PC-3 (cell line): ENCODE measurements at places on chromosomes 4 and X. TPM values are rescaled to one million over a fixed set of nuclear protein-coding genes. Genes with fewer than 3 reads are reported as not detected.

GRCh38 chr4:167183036-167183435 lies 51.3 kb downstream of the SPOCK3 start:
- no peaks in the 10 kb centered on the region for H3K27me3 ChIP-seq
- no peak overlapping the region for H3K27ac ChIP-seq
- no peaks in the 10 kb centered on the region for H3K36me3 ChIP-seq
- no peak overlapping the region for H3K4me3 ChIP-seq

The ODAPH gene
- not detected in 2 replicates for total RNA-seq

GRCh38 chrX:6053141-6053540 lies 175.5 kb downstream of the NLGN4X start:
- H3K27ac ChIP-seq = no peak overlapping the region
- H3K4me1 ChIP-seq = no peaks in the 10 kb centered on the region
- no peak for DNase-seq

GRCh38 chr4:110475881-110476818 lies at the start of gene ENPEP:
Gene ENPEP (plus strand): TSS chr4:110476155. CDS start chr4:110476415, 260 bp downstream.
- DNase-seq = no peak
- H3K4me1 ChIP-seq = no peaks in the 10 kb centered on the region
- H3K4me3 ChIP-seq = no peak within 1 kb of the TSS

GRCh38 chr4:5980436-5981155 lies 37.6 kb downstream of the C4orf50 start:
- DNase-seq = no peak
- no peaks in the 10 kb centered on the region for H3K4me1 ChIP-seq
- H3K27ac ChIP-seq = no peak overlapping the region
- H3K4me3 ChIP-seq = no peak overlapping the region
- H3K36me3 ChIP-seq = no peaks in the 10 kb centered on the region

The KLB gene
- total RNA-seq = not detected in 2 replicates

- H3K4me3 ChIP-seq = no peak overlapping the region
- no peak for DNase-seq
- H3K27me3 ChIP-seq = no peaks in the 10 kb centered on the region
- H3K27ac ChIP-seq = no peak overlapping the region
- H3K36me3 ChIP-seq = no peaks in the 10 kb centered on the region
- peaks cover 9% of the 10 kb centered on the region for H3K4me1 ChIP-seq
Observed at GRCh38 chr4:78296261-78296660, 239.1 kb downstream of the FRAS1 start.

The NXF3 gene
- 0.15 and 1.2 TPM in 2 replicates for total RNA-seq

GRCh38 chr4:26141911-26142638 lies 178.7 kb upstream of the RBPJ start:
- H3K4me3 ChIP-seq = no peak overlapping the region
- H3K36me3 ChIP-seq = no peaks in the 10 kb centered on the region
- no peak overlapping the region for H3K27ac ChIP-seq
- no peaks in the 10 kb centered on the region for H3K27me3 ChIP-seq

GRCh38 chr4:89109841-89110540 lies 1.3 kb upstream of the TIGD2 start:
- peaks cover 16% of the 10 kb centered on the region for H3K4me1 ChIP-seq
- H3K36me3 ChIP-seq = 0 out of 2 replicates have a peak, but pooled peaks cover 3% of the 10 kb centered on the region
- no peak for DNase-seq
- peak overlapping the region; percentile 68 for H3K4me3 ChIP-seq

DNA sequence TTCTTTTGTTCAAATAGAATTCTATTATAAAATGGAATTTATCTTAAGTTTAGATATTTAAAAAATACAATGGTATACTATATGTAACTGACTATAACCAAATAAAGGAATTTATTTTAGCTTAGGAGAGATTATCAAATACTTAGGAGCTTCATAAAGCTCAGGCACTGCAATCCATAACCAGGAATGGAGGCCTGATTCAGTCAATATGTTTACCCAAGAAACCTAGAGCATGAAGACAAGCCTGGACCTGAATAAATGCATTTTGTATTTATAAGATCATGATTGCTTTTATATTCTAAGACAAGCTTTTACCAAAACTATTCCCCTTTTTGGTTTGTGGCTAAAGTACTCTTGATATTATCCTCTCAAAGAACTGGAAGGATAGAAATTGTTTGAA lies 742.6 kb downstream of the FAT4 start:
- no peaks in the 10 kb centered on the region for H3K27me3 ChIP-seq
- no peaks in the 10 kb centered on the region for H3K4me1 ChIP-seq
- H3K27ac ChIP-seq = no peak overlapping the region
- no peak overlapping the region for H3K4me3 ChIP-seq

GRCh38 chrX:47475476-47475875 lies 7.5 kb downstream of the ZNF41 start:
- no peak for DNase-seq
- peaks cover under 1% of the 10 kb centered on the region; the same call in 1 of the 2 replicates for H3K4me1 ChIP-seq
- H3K27ac ChIP-seq = no peak overlapping the region
- no peaks in the 10 kb centered on the region for H3K27me3 ChIP-seq
- no peak overlapping the region for H3K4me3 ChIP-seq

DNA sequence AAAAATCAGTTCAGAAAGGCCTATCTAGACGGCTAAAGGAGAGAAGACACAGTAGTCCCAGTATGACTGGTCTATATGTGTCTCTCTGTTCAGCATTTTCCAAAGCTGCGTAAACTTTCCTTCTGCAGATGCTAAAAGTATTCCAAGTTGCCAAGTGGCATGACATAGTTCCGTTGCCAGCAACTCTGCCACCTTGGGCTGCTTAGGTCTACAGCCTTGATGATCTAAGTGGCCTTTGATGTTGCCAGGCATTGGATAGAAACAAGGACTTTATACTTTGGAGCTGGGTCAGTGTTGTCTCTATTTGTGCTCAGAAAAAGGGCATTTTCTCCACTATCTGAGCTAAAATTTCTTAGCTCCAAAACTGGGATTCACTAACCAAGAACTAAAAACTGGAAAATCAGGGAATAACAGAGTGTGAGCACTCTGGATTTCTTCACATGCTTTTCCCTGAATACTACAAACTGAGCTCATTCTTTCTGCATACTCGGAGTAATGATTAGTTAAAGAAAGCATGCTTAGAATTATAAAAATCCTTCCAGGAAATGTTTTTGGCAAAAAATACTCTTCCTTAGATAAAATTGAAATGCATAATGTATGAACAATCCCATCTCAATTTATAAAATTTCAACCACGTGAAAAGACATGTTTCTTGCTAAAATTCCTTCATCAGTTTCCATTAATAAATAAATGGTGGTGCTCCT lies 191.4 kb downstream of the ADAMTS3 start:
- no peaks in the 10 kb centered on the region for H3K27me3 ChIP-seq
- H3K4me3 ChIP-seq = no peak overlapping the region
- H3K36me3 ChIP-seq = no peaks in the 10 kb centered on the region
- no peak for DNase-seq

The UCHL1 gene
- total RNA-seq = 0.63 and 1.8 TPM in 2 replicates

The SPANXC gene
- not detected in 2 replicates for total RNA-seq

DNA sequence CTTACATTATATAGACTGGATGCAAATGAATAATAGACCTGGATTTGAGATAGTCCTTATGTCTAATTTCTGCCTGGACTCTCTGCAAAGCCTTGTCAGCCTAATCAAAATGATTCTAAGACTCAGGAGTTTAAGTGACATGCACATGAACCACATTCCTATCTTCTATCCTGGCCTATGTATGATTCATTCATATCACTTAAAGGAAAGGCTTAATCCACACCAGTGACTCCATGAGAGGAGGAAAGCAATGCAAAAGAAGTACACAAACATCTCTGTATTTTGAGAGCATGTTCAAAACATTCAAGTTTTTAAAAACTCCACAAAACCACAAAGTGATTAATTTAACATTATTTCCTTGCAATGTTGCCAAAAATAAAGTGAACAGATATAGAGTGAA lies 14.6 kb downstream of the AMOT start:
- no peak for DNase-seq
- H3K4me3 ChIP-seq = no peak overlapping the region
- no peaks in the 10 kb centered on the region for H3K4me1 ChIP-seq
- H3K36me3 ChIP-seq = no peaks in the 10 kb centered on the region

- no peaks in the 10 kb centered on the region for H3K27me3 ChIP-seq
- H3K4me1 ChIP-seq = no peaks in the 10 kb centered on the region
- no peak for DNase-seq
- no peak overlapping the region for H3K27ac ChIP-seq
- H3K4me3 ChIP-seq = no peak overlapping the region
- H3K36me3 ChIP-seq = no peaks in the 10 kb centered on the region
Observed at GRCh38 chrX:98481636-98482035, 1597.9 kb downstream of the RPA4 start.

The WAS gene
- total RNA-seq = 0.66 TPM in 1 of 2 replicates, not detected in the other

The CT45A3 gene
- total RNA-seq = not detected in 2 replicates

The KIT gene
- total RNA-seq = not detected in 2 replicates

The TLL1 gene
- total RNA-seq = 4.8 and 5.0 TPM in 2 replicates

DNA sequence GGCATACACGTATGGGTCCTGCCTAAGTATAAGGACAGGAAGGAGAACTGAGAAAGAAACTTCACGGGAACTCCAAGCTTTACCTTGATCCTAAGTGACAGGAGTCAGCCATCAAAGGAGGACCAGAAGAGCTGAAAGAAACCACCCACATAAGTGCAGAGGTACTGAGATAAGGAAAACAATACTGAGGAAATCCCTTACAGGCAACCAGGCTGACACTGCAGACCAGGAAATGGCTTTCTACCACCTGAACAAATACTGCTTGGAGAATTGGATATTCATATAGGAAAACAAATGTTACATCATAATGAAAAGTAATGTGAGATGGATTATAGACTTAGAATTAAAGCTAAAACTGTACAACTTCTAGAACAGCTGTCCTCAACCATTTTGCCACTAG lies 127.0 kb downstream of the IL15 start:
- no peaks in the 10 kb centered on the region for H3K27me3 ChIP-seq
- H3K4me3 ChIP-seq = no peak overlapping the region
- no peak overlapping the region for H3K27ac ChIP-seq

DNA sequence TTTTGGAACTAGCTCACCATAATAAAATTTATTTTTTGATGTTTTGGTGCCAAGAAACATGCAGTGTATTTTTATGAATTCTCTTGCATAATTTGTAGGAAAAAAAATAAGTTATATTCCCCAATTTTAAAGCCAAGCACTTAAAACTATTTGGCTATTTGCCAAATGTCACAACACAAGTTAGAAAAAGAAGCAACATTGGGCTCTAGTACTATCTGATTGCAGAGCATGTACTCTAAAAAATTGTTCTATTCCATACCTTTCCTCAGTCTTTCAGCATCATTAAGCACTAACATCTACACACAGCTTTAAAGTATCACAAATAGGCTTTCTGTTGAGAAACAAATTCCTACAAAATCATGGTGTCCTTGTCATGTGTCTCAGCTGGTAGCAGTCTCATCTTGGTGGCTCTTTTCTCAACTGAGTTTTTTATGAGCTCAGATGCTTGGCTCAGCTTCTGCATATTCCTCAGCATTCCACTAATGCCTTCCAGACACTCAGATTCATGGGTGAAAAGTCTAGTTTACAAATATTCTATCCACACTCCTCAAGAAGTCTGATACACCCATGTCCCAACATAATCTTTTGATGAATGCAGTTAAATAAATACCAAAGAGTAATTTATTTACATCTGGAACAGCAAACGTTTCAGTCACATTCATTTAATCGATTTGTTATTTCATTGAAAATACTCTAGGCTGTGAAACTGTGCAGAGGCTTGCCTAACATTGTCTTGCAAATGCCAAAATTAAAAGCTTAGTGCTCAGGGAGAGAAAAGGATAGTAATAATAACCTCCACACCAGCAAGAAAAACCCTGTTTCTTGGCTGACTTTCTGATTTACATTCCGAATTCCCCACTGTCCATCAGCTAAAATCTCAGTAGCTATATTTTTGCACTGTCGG lies 2209.9 kb downstream of the PCDH7 start:
- no peak overlapping the region for H3K4me3 ChIP-seq
- H3K27ac ChIP-seq = no peak overlapping the region
- no peaks in the 10 kb centered on the region for H3K27me3 ChIP-seq
- peaks cover 9% of the 10 kb centered on the region for H3K4me1 ChIP-seq

- H3K36me3 ChIP-seq = no peaks in the 10 kb centered on the region
- H3K4me3 ChIP-seq = no peak overlapping the region
- DNase-seq = no peak
- H3K27me3 ChIP-seq = no peaks in the 10 kb centered on the region
- no peak overlapping the region for H3K27ac ChIP-seq
- peaks cover 32% of the 10 kb centered on the region for H3K4me1 ChIP-seq
Observed at GRCh38 chr4:88527787-88528186, 4.2 kb upstream of the PYURF start.

DNA sequence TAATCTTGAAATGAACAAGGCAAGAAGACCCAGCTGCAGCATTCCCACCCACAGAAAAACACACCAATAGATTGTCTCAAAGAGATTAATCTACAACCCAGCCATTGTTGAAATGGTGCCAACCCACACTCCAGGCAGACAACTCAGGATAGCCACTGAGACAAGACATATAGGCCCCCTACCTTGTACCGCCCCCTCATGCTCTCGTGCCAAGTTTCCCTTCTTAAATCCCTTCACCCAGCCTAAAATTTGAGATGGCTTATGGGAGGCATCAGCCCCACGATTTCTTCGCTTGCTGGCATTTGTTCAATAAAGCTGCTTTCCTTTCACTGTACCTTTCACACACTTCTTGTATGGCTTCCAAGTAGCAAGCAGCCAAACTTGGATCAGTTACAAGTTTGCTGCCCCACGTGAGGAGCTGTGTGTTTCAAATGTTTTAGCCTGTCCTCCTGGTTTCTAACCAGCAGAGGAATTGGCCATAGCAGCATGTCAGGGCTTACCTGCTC lies 1754.1 kb downstream of the C4orf33 start:
- H3K27ac ChIP-seq = no peak overlapping the region
- H3K27me3 ChIP-seq = no peaks in the 10 kb centered on the region
- DNase-seq = no peak
- H3K4me1 ChIP-seq = no peaks in the 10 kb centered on the region
- H3K4me3 ChIP-seq = no peak overlapping the region
- no peaks in the 10 kb centered on the region for H3K36me3 ChIP-seq

The MAP3K15 gene
- 3.4 and 4.2 TPM in 2 replicates for total RNA-seq

The LONRF3 gene
- 14.5 and 15.6 TPM in 2 replicates for total RNA-seq

DNA sequence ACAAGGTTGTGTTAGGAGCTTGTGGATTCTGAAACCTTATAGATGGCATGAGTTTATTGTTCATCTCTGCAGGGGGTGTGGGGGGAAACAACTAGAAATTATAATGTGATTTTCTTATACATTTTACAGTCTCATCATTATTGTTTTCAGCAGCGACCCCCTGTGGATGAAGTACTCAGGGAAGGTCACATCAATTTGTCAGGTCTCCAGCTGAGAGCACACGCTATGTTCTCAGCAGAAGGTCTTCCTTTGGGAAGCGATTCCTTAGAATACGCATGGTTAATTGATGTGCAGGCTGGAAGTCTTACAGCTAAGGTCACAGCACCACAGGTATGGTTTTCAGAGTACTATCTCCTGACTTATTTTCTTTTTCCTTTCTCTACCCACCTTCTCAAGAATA lies 72.2 kb downstream of the BLTP1 start:
- H3K27ac ChIP-seq = no peak overlapping the region
- no peaks in the 10 kb centered on the region for H3K4me1 ChIP-seq
- H3K36me3 ChIP-seq = no peaks in the 10 kb centered on the region
- no peak overlapping the region for H3K4me3 ChIP-seq

- peak; percentile 2 for DNase-seq
- H3K27me3 ChIP-seq = no peaks in the 10 kb centered on the region
- no peaks in the 10 kb centered on the region for H3K36me3 ChIP-seq
- H3K27ac ChIP-seq = no peak overlapping the region
- no peak overlapping the region for H3K4me3 ChIP-seq
- H3K4me1 ChIP-seq = no peaks in the 10 kb centered on the region
Observed at GRCh38 chrX:7351926-7352325, 204.0 kb upstream of the PUDP start.

- H3K4me1 ChIP-seq = no peaks in the 10 kb centered on the region
- DNase-seq = peak; percentile 68
- H3K36me3 ChIP-seq = no peaks in the 10 kb centered on the region
- no peak overlapping the region for H3K4me3 ChIP-seq
- no peak overlapping the region for H3K27ac ChIP-seq
- no peaks in the 10 kb centered on the region for H3K27me3 ChIP-seq
Observed at GRCh38 chrX:18360867-18361266, 6.4 kb upstream of the SCML2 start.
